ENCODE measurements at places on chromosomes 1 and 21. TPM values are rescaled to one million over a fixed set of nuclear protein-coding genes. Genes with fewer than 3 reads are reported as not detected.

DNA sequence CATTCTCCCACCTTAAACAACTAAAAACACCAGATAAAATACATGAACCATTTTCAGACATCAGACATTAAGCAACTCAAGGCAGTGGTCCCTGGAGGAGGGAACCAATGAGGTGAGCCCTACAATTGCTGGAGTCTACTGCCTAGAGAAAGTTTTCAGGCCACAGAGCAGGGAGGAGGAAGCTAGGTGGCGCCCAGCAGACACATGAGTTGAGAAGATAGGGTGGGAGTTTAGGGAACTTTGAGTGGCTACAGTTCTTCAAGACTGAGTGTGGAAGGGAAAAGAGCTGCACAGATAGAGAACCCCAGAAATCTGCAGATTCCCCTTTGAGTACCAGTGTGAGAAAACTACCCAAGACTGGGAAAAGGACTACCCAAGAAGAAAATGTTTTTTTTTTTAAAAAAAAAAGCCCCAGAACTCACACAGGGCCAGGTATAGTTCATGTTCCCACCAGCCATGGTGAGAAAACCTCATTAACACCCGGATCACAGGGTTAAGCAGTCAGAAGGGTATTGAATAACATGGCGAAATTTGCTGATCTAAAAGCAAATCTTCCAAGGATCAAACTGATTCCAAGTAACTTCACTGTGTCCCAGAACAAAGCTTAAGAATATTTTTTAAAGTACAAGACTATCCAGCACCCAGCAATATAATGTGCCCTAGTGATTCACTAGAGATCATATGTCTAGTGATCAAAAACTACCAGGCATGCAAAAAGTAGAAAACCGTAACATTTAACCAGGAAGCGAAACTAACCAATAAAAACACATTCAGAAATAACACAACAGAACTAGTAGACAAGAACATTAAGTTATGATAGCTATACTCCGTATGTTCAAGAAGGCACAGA lies 12.0 kb downstream of the ALDH9A1 start:
- DNase-seq: no peak

GRCh38 chr1:57881639-57882038 lies 457.8 kb upstream of the DAB1 start:
- DNase-seq: no peak

- no peak for DNase-seq
Observed at GRCh38 chr1:163290025-163290640, 31.6 kb upstream of the NUF2 start.

The SVBP gene
- 47.5 TPM for total RNA-seq

The TRIM46 gene
- total RNA-seq: 9.4 TPM

DNA sequence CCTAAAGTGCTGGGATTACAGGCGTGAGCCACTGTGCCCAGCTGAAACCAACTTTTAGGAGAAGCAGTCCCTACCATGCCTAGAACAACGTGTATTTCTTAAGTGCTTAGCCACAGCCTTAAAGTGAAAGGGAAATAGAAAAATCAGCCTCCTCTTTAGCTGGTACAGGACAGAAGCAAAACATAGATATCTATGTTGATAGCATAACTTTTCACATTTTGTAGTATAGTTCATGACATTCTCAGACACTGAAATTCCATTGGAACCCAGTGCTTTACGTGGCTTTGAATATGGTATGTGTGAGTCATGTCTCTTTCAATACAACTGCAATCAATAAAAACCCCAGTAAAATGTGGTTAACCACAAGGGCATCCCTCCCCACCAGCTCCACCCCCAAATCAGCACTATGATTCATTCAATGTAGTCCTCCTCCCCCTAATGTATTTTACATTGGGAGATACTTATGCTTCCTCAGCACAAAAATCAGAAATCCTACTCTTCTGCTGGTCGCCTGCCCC lies 32.1 kb downstream of the TGFB2 start:
- peak; percentile 91 for DNase-seq

GRCh38 chr1:211551638-211552460 lies 27.1 kb downstream of the SLC30A1 start:
- peak; percentile 48 for DNase-seq

GRCh38 chr1:228986093-228986904 lies 251.0 kb downstream of the RHOU start:
- DNase-seq: no peak

The PNRC2 gene
- total RNA-seq: 92.1 TPM

DNA sequence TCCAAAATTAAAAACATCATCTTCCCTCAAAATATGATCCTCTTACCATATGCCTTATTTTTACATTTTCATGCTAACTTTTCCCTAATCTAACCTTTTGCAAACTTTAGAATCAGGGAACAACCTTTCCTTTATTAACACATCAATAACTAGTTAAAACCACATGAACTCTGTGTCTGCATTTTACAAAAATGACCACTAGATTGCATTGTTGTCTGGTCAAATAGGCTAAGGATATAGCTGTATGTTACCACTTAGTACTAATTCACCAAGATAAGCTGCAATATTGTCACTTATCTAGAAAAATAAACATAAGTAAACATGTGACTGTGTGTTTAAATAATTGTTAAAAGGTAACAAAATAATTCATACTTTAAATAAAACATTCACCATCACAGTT lies 82.3 kb downstream of the DENND1B start:
- DNase-seq: no peak

- DNase-seq: no peak
Observed at GRCh38 chr1:25653558-25653957, 37.0 kb downstream of the MAN1C1 start.

- no peak for DNase-seq
Observed at GRCh38 chr21:43015906-43016540, 41.7 kb downstream of the PKNOX1 start.

DNA sequence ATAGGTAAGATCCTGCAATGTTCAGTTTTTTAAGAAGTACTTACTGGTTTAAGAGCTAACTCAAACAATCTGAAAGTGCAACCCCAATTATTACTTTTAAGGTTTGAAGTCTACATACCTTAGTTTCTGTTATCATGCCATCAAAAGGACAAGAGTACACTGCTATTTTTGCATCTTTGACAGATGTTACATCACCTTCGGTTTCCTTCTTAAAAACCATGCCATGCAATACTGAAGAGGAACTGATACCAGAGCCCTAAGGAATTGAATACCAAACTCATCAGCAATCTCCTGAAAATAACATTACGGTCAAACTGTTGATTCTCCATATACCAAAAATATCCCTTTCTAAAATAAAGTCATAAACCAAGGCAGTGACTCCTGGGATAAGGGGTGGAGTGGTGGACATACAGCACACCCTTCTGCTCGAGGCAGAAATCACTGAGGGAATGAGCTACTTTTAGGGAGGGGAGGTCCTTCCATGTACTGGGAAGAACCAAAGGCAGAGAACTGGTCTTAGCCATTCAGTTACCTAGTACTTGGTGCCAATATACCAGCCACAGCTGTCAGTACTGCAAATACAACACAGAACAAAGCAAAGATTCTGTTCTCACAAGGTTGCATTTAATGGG lies 8.5 kb downstream of the CCT8 start:
- no peak for DNase-seq

DNA sequence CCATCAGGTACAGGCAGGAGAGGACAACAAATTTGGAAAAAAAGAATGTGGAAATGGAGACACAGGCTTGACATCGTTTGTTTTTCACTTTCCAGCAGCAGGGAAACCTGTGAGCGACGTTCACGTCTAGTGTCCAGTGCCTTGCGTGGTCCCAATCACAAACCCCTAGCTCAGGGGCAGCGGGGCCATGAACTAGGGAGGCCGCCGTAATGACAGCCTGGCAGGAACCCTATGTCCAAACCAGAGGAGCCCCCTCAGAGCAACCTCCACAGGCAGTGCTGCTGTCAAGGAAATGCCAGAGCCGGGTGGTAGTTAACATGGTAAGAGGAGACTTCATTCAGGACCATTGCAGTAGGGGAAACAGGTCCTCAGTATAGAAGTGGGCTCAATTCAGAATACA lies 37.8 kb upstream of the PSEN2 start:
- DNase-seq: no peak

DNA sequence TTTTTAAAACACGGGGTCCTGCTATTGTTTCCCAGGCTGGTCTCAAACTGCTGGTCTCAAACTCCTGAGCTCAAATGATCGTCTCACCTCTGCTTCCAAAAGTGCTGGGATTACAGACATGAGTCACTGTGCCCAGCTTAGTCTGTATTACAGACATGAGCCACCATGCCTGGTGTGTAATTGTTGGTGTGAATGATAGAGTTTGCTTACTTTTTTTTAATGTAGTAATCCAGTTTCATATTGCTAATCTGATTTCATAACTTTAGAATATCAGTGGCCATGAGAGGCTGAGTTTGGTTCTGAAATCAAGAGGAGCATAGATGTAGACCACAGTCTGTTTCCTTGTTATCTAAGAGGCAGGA lies 3.4 kb downstream of the EPB41 start:
- DNase-seq: no peak

DNA sequence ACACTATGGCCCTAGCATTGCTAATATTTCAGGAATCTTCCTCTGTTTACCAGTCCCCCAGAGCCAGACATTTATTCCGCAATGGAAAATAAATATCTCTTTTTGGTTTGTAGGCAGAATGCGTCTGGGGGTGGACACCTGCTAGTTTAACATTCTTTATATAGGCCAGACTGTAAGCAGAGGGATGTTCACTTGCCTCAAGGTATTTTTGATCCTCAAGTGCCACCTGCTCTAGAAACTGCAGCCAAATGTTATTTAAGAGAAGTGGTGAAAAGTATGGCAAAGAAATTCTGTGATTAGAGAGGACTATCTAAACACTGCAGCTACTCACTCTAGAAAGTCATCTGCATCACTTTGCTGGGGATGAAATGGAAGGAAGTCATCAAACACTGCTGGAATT lies 164.7 kb downstream of the NEGR1 start:
- DNase-seq: no peak

DNA sequence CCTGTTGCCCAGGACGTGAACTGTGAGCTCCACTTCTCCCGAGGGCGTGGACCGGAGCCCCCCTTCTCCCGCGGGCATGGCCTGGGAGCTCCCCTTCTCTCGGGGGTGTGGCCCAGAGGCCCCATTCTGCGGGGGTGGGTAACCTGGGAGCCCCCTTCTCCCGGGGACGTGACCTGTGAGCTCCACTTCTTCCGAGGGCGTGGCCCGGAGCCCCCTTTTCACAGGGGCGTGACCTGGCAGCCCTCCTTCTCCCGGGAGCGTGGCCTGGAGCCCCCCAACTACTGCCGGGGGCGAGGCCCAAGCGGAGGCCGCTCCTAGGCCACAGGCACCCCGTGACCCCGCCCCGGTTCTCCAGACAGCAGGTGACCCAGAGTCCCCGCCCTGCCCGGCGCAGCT lies 320 bp downstream of the C1orf174 start:
- no peak for DNase-seq

The KIF26B gene
- total RNA-seq: 2.8 TPM

GRCh38 chr1:147622731-147623130 lies 47.6 kb downstream of the ACP6 start:
- no peak for DNase-seq

DNA sequence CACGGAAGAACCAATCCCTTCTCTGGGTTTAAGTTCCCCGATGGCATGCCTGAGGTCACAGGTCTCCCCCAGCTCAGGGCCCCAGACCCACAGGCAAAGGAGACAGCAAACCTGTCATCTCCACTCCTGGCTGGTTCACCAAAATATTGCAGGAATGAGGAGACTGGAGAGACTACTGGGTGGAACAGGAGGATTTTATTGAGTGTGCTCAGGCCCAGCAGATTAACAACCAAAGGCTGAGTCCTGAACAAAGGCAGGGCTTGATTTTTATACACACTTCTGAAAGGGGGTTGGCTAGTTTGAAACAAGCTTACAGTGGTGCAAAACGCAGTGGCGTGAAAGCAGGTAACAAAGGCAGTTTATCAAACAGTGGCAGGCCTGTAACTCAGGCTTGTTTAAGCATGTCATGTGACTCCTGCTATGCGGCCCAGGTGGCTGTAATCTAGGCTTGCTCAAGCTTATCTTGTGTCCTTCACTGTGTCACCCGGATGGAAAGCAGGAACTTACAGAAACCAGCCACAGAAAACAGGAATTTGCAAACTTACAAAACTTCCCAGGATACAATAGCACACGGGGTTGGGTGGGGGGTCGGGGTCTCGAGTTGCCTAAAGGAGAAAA lies 27.4 kb upstream of the KCNJ15 start:
- DNase-seq: no peak

The SLAMF6 gene
- not detected for total RNA-seq

The TNFRSF8 gene
- total RNA-seq: 0.35 TPM

DNA sequence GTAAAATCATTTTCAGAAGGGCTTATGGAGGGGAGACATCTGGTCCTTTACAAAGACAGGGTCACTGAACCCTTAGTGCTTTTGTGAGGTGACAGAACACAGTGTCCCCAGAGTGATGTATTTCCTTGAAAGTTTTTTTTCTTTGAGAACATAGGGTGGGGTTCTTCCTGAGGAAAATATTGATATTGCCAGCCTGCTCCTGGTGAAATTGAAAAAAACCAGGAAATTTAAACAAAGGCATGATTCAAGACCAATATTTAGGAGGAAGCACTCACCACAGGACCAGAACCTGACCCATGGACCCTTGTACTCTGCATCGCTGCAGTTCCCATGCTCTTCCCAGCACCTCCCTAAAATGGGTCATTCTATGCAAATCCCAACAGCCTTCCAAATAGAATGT lies 63.7 kb downstream of the ST6GALNAC3 start:
- DNase-seq: no peak

- DNase-seq: no peak
Observed at GRCh38 chr1:17826165-17826488, 71.0 kb downstream of the ACTL8 start.

- no peak for DNase-seq
Observed at GRCh38 chr1:9235096-9235459, 504 bp downstream of the H6PD start.

- no peak for DNase-seq
Observed at GRCh38 chr1:11831945-11832725, 15.4 kb downstream of the NPPA start.

The KRTAP21-2 gene
- total RNA-seq: not detected
